ENCODE measurements at places on chromosomes 3 and 15.

GRCh38 chr15:97963779-97964178 is 3.3 kb downstream of the ARRDC4 start:
- DNase-seq, result no peak

- no peak for DNase-seq
These were observed 266.9 kb upstream of the TTC14 start for GRCh38 chr3:180335050-180335449.

DNA sequence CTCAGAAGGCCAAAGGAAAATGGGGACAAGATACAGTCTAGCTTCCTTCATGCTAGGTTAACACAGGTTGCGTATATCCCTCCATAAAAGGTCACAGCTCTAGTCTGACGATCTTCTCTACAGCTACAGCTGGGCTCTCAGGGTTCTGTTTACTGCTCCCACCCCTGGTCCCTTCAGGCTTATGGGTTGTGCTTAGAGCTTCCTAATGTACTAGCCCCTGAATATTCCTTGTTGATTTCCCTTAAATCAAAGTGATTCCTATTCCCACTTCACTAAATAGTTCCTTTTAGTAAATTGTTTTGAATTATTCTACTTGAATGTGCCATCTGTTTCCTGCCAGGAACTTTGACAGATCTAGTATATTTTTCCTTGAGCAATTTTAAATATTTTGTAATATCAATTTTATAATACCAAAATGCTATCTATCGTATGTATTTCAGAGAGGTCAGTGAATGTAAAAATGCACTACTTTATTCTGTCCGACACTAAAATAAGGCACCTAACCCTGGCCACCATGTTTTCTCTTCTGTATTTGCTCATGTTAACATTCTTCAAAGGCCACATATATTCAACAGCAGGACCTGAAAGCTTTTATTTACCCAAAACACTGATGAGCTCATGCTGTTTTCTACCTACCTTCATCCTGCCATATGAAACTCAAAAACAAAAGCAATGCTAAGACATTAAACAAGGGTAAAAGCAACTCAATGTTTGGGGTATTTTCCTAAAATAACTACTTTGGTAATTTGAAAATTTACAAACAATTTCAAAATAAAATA is 92.8 kb upstream of the TGFBR2 start:
- DNase-seq, result no peak

DNA sequence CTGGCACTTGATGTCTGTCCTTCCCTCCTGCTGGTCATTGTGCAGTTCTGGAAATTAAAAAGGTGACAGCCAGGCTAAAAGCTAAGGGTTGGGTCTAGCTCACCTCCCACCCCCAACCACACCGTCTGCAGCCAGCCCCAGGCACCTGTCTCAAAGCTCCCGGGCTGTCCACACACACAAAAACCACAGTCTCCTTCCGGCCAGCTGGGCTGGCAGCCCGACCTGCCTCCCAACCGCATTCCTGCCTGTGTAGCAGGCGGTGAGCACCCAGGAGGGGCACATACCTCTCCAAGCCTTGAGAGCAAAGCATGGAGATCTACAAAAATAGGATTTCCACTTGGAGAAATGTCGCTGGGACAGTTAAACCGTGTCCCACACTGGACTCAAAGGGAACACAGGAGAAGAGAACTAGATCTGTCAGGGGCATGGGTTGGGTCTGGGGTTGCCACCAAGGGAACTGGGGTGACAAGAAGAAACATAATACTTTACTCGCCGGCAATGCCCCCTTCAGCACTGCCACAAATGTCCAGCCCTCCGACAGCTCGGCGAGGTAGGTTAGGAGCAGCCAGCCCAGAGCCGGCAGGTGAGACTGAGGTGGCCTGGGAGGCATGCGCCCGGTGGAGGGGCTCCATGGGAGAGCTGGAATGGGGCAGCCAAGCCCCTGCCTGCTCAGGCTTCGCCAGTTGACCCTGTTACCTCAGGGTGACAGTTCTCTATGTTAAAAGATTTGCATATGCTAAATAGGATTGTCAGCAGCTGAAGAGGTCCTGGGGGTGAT is 52.2 kb downstream of the EXOG start:
- DNase-seq, result no peak

DNA sequence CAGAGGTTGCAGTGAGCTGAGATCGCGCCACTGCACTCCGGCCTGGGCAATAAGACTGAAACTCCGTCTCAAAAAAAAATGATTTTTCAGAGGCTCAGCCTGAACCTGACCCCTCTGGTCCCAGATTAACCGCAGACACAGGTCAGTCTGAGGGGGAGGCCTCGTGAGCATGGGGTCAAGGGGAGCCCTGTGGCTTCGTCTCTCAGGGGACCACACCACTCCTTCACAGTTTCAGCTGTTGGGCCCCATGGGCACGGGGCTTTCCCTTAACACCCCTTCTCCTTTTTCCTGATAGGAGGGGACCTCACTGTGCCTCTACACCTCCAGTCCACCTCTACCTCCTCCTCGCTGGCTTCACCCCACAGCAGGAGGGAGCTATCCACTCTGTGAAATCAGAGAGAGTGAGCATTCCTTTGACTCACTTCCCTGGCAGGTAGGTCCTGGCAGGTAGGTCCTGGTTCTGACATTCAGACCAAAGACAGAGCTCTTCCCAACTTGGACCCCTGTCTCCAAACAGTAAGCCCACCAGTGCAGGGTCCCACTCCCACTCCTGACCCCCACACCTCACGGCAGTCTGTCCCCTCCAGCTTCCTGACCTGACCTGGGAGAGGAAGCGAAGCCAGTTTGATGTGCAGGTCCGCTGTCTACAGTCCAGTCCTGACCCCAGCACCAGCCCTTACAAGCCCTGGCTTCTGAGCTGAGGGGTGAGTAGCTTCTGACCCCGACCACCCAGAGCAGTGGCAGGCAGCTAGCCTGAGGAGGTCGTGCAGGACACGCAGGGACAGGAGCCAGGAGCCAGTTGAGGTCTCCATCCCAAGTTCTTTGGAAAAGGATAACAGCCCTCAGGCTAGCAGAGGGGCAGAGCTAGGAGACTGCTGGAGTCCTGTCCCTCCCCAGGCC is 9.0 kb downstream of the RRP9 start:
- DNase-seq, result no peak

GRCh38 chr3:127204841-127205582 is 12.1 kb downstream of the PRR23E start:
- no peak for DNase-seq

- DNase-seq, result no peak
These were observed 15.9 kb upstream of the GLCE start for GRCh38 chr15:69144530-69144929.

GRCh38 chr3:172550347-172550943 is 27.2 kb upstream of the TNFSF10 start:
- DNase-seq, result peak; percentile 91

DNA sequence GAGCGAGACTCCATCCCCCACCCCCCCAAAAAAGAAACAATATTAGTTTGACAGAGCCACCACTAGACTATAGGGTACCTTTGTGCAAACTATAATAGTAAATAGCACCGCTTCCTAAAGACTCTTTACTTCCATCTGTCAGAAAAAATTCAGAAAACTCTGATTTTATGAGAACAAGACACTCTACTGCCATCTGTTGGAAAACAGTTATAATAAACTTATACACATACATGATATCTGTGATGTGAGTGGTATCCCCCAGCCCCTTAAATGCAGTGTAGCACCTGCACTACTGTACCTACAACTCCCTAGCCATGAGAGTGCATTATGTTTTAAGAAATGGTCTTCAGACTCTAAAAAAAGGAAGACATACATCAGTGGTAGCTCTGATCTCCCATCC is 47.1 kb upstream of the CTDSPL start:
- DNase-seq, result peak; percentile 29

DNA sequence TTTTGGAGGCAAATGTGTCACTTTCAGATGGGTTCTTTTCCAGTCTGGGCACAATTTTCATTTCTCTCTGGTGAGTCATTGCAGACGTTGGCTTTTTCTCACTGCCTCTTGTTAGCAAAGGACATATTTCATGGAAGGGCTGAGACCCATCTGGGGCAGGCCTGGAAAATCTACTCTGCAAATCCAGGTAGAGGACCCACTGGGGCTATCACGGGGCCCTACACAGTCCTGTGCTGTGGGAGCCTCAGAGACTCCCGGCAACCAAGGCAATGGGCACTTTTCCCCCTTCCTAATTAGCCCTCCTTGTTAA is 58.0 kb downstream of the HRH1 start:
- DNase-seq, result no peak

DNA sequence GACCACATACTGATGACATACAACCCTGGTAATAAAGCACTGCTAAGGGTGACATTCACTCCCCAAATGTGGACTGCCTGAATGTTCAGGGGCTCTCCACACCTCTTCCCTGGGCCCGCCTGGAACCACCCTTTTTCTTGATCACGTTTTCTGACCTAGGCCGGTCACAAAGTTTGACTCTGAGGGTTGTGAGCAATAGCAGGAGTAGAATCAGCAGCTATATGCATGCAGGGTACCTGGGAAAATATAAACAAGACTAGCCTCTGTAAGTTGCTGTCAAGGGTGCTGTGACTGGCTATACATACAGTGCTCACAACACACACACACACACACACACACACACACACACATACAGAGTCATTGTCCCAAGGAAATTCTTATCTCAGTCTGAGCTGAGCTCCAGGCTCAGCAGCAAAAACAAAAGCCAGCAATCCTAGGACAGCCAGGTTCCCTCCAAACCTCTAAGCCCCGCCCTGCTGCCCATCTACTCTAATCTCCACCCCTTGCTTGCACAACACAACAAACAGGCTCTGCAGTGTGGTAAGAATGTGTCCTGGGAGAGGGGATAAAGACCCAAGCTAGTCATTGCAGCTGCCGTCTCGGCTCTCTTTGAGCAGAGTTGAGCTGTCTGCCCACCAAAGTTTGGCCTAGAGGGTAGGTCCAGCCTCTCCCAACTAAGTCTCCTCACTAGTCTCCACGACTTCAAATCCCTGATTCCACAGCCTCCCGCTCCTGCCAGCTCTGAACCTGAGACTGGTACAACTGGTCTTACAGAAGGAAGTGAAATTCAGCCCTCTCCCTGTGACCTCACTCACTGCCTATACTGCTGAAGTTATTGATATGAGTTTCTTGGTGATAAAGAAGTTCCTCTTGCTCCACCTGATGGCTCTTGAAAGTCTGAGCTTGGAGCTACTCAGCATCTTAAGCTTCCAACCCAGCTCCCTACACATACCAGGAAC is 2.2 kb downstream of the BMF start:
- DNase-seq, result peak; percentile 78

DNA sequence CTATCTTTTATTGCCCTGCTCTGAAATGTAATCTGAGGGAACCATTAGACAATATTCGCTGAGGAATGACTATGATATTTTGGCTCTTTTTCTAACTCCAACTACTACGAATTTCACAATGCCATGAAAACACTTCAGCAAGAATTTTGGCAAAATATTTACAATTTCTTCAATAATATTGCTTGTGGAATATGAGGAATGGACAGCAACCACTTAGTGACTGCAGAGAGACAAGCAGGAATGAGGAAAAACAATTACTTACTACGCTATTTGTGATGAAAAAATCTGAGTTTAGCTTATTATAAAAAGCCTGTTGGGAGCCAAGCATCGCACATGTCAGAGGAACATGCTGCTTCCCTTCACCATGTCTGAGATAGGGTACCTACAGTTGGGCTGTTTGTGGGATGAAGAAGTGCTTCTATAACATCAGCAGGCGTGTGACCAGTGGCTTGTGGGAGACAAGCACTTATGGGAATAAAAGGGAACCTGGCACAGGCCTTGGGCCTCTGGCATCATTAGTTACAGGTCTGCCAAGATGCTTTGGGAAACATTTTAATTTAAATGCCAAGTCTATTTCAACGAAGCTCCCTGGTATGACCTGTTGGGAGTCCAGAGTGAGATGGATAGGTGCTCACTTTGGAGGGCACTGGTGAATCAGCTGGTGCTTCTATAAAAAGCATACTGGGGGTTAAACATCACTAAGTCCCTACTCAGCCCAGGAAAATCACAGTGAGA is 2.7 kb upstream of the PLCL2 start:
- DNase-seq, result no peak

DNA sequence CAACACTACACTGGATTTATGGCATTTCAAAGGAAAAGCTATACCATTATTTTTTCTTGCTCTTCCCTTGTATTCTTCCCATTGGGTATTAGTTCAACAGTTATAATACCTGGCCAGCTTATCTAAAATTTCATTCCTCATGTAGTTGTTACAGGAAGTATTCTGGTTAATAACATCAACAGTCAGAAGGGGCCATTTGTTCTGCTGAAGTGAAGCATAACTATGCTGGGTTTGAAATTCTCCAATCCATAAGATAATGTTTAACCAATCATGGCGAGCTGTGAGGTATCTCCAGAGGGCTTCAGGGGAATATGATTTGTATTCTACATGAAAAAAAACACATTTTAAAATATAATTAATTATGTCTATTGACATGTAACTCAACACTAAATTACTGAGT is 43.4 kb downstream of the SPG11 start:
- DNase-seq, result no peak

DNA sequence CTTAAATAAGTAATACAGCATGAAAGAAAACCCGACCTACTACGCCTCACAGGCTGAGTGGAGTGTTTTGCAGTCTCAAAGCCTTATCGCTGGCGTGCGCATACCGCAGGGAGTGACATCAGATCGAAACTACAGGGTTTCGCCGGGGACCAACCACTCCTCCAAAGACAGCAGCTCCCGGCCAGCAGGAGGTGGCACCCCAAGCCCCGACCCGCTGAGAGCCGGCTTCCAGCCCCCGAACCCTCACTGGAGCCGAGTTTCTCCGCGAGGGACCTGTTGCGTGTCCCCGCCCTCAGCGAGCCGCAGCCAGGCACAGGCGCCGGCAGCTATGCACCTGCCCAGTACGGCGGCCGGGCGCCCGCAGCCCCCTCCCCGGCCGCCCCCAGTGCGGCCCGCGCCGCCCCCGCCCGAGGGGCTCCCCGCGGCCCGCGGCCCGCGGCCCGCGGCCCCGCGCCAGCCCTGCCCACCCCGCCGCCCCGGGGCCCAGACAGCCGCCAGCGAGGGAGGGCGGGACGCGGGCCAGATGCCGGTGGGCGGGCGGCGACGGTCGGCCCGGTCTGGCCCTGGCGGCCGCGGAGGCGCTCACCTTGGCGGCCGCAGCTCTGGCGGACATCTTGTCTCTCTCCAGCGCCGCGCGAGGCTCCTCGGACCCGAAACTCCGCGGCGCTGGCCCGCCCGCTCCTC is 710 bp downstream of the TJP1 start:
- peak; percentile 55 for DNase-seq

Data from suppressor macrophage treated with lipopolysaccharide for 1 hour (primary cell).